ENCODE measurements at places on chromosomes 4 and X.

DNA sequence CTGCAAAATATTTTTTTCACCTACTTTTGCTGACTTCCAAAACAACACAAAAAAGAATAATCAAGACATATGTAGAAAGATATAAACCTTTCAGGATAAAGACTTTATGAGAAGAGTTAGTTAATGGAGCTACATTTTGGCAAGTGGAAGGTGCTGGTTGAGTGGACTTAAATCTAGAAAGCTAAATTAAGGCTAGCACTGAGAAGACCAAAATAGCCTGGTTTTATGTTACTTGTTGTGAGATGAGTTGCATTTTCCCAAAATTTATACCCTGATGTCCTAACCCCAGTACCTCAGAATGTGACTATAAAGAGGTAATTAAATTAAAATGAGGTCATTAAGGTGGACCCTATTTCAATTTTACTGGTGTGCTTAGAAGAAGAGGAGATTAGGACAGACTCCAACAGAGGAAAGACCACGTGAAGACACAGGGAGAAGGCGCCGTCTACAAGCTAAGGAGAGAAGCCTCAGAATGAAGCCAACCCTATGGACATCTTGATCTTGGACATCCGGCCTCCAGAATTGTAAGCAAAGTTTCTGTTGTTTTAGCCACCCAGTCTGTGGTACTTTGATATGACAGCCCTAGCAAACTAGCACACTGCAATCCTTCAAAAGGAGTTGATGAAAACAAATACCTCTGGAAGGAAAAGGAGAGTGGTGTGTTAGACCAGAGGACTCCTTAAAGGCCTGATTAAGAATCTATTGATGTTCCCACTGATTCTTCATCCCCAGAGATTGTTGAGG lies 67.4 kb downstream of the FGFBP1 start:
- no peak for DNase-seq

- DNase-seq: no peak
Observed at GRCh38 chrX:40117715-40118285, 20.0 kb upstream of the BCOR start.

DNA sequence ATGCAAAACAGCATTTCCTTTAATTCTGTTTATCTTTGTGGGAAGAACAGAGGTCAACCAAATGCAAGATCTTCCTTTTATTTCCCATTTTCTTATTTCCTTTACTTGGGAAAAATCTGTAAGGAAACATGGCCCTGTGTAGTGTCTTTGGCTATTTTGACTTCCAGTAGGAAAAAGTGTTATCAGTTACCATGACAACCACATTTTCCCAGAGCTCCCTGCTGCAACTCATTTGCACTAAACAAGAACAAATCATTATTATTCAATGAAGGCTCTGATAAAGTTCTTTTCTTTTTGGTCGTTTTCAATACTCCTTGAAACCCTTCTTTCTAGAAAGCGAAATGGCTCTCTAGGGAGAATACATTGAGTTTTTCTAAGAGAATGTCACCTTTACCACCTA lies 117.2 kb upstream of the DDX53 start:
- DNase-seq: no peak

DNA sequence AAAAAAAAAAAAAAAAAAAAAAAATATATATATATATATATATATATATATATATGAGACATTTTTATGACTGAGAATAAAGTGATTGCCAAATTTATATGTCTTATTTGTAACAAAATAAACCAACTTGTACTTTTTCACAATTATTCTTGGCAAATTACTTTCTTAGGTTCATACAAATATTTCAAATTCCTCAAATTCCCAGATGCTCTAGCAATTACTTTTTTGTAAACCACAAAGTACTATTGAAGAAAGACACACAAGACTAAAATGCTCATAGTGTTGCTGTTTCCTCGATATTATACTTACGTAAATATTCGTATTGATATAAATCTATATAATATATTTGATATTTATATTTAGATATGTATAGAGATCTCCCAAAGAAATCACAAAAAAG lies 390.0 kb downstream of the FAT4 start:
- no peak for DNase-seq

- DNase-seq: no peak
Observed at GRCh38 chr4:165415910-165416309, 37.1 kb downstream of the CPE start.

DNA sequence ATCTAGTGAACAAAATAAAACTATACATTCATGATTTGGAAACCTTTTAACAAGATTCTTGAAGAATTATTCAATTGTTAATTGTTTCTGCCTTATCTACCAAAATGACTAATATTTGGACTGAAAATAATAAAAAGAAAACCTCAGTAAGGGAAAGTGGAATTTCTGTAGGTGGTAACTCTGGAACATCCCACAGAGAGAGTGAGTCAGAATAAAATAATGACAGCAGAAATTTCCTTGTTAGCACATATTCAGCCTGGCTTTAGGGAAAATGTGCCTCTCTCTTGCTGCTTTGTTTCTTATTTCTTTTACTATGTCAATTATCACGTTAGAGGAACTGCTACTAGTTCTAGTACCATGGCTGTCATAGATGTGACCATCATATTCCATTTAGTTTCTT lies 421.5 kb upstream of the GNPDA2 start:
- no peak for DNase-seq

GRCh38 chr4:11606078-11606477 lies 177.4 kb upstream of the HS3ST1 start:
- no peak for DNase-seq

DNA sequence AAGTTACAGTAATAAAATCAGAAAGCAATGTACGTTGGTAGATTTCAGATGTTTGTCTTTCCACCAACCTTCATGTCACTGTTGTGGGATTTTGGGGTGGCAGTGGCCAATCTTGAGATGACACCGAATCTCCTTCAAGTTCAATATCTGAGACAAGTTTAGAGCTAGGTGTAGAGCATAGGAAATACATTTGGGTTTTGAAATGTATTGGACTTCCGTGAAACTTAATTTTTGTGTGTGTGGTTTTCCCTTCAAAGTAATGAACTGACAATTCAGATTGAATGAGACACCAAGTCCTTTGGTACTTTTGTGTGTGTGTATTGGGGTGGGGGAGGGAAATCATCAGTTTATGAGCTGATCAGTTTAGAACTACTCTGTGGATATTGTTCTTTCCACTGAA lies 1.8 kb downstream of the WDR44 start:
- no peak for DNase-seq

DNA sequence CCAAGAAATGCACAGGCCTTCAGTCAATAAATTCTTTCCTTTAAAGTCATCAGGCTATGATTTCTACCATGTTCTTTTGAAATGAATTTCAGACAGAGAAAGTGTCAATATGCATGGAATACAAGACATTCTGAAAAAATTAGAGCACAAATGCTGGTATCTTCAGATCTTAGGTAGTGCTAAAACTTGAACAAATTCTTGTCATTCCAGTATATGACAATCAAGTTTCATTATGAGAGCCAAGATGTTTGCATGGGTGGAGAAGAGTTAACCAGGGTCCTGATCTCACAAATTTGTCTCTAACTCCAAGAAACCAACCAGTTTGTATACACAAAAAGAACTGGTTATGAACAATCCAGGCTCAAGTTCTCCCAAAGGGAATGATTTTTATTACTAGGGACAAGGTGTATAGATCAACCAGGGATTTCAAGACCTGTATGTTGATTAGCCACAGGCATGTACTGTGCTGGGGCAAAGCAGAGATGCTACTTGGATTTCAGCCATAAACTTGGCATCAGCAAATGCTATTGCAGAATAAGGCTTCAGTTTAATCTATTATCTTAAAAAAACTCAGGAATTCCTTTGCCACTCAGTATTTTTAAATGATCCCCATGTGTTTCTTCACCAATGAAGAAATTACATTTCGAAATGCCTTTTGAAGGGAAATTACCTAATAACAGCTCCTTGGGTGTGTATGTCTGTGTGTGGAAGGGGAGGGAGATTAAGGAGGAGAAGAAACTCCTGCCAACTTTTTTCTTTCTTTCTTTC lies 69.7 kb downstream of the FANCB start:
- DNase-seq: no peak

DNA sequence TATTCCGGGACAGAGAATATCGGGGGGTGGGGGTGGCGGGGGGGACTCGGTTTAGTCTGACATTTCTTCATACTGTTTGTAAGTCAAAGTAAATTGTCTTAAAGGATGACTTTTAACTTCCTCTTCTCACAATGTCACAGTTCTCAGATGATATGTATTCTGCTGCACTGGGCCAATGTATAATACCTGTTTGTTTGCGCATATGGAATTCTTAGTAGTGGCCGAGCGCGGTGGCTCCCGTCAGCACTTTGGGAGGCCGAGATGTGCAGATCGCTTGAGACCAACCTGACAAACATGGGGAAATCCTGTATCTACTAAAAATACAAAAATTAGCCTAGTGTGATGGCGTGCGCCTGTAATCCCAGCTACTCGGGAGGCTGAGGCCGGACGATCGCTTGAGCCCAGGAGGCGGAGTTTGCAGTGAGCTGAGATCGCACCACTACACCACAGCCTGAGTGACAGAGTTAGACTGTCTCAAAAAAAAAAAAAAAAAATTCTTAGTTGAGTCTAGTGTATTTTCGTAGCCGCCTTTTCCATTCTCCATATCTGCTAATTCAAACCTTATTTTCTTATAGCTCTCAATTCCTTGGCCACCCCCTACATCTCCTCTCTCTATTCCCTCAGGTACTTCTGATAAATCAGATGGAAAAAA lies 851 bp downstream of the POLR2B start:
- no peak for DNase-seq

Measured in HuH-7 (cell line).